Stimulated activated CD4-positive, alpha-beta T cell treated with anti-CD3 and anti-CD28 coated beads, Interleukin-15, amount 100 ng/mL, for 24 hours (primary cell): ENCODE measurements at places on chromosomes 5 and 9.

GRCh38 chr5:135266975-135267374 lies 132.1 kb downstream of the MACROH2A1 start:
- no peak for DNase-seq

- no peak for DNase-seq
Observed at GRCh38 chr9:8223861-8224260, 424.3 kb upstream of the DMAC1 start.

DNA sequence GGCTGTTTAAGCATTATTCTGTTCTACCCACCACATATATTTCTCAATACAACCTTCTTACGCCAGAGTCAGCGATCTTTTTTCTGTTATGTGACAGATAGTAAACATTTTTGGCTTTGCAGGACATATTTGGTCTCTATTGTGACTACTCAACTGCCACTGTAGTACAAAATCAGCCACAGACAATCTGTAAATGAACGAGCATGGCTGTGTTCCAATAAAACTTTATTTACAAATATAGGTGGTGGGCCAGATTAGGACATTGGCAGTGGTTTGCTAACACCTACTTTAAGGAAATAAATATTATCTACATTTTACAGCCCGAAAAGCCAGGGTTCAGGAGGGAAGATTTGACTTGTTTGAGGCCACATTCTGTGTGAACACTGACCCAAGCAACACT lies 40.2 kb upstream of the FBXW11 start:
- no peak for DNase-seq

GRCh38 chr5:668283-668995 lies 24.7 kb downstream of the TPPP start:
- no peak for DNase-seq

DNA sequence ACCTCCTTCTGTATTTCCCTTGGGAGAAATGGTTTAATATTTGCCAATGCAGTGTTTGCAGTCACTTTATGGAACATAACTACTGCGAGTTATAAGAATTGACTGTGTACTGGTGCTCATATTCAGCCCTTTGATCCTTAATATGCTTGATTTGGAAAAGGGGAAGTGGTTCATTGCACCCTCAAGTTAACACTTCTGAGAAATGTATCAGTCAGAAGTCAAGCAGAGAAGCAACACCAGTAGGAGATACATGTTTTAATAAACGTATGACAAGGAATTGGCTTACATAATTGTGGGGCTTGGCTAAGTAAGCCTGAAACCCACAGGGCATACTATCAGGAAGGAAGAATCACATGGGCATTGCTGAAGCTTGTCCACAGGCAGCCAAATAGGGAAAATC lies 131.0 kb upstream of the SPRY4 start:
- DNase-seq, result no peak

DNA sequence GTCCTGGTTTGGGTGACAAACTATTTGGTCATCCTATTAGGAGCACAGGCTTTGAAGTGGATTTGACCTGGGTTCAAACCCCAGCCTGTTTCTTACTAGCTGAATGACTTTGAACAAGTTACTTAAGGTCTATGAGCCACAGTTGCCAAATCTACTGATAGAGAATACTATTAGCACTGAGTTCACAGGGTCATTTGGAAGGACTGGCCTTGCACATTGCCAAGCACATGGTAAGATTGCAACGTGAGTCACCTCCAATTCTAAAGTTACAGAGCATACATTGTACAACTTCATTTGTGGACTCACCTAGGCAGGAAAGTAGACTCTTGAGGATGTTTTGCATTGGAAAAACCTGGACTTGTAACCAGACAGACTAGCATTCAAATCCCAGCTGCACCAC lies 38.9 kb downstream of the MFAP3 start:
- DNase-seq, result no peak

DNA sequence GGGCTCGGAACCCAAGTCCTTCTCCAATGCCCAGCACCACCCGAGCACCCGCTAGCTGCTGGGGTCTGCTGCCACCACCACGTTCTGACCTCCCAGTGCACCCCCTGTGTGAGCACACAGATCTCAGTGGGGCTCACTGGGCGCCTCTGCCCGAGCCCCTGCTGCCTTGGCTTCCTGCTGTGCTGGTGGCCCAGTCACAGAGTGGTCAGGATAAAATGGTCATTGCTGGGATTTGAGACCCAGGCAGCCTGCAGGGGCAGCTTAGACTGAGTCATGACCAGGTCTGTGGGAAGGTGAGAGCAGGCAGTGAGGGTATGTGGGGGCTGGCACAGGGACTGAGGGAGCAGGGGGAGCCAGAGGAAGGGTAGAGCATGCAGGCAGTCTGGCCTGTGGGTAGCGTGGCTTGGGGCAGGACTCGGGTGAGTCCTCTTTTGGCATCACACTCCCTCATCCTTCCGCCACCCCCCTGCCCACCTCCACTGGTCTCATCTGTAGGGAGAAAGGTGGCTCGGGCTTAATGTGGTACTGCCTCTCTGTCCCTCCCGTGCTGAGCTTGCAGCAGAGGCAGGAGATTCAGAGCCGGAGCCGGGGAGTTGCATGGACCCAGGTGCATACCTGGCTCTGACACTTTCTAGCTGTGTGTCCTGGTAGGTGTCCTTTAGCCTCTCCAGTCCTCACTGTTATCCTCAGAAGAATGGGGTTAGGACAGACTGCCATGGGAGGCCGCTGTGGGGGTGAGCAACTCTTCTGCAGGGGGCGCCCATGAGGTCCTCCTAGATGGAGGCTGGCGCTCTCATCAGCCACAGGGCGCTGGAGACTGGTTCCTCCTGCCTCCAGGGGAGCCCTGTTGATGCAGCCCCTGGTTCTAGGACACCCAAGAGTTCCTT lies 32.1 kb downstream of the USP20 start:
- peak; percentile 55 for DNase-seq

DNA sequence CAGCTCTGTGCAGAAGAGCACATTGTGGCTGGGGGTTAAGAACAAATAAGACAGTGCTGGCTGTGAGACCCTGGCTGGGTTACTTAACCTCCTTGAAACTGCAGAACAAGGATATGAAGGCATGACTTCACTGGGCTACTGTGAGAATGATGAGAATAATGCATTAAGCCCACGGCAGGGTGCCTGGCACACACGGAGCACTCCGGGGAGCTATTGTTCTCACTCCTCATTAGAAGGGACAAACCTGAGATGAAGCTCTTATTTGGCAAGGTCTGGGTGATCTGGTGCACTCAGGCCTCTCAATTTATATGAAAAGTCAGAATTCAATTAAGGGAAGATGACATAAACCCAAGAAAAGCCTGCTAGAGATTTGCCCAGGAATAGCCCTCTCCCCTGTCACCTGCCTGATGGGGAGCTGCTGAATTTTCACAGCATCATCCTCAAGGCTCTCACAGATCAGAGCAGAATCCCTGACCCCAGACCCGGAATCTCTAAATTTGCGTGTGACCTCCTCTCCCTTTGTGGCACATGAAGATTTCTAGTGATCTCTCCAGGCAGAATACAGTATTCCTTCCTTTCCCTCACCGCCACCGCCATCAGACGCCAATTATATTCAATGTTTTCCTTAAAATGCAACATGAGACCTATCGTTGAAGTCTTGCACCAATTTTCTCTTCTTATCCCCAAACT lies 102.1 kb downstream of the COL23A1 start:
- no peak for DNase-seq

DNA sequence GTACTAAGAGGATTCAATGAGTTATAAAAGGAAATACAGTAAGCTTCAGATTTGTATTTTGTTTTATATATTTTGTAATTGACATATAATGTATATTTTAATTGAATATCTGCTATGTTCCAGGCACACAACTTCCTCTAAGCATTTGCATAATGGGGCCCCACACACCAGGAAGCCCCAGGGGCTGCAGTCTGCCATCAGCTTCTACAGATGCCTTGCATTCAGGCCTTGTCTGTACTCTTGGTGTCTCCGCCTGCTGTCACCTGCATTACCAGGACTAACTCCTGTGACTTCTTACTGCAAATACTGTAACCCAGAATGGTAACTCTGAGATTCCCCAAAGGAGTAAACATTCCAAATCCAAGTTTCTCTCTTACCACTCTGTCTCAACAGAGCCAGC lies 20.6 kb downstream of the ARL15 start:
- no peak for DNase-seq

- no peak for DNase-seq
Observed at GRCh38 chr9:97936998-97937397, 974 bp downstream of the HEMGN start.

- no peak for DNase-seq
Observed at GRCh38 chr5:154863291-154864080, 5.1 kb downstream of the CNOT8 start.

- DNase-seq, result no peak
Observed at GRCh38 chr5:69188811-69189161, 597 bp upstream of the CENPH start.

DNA sequence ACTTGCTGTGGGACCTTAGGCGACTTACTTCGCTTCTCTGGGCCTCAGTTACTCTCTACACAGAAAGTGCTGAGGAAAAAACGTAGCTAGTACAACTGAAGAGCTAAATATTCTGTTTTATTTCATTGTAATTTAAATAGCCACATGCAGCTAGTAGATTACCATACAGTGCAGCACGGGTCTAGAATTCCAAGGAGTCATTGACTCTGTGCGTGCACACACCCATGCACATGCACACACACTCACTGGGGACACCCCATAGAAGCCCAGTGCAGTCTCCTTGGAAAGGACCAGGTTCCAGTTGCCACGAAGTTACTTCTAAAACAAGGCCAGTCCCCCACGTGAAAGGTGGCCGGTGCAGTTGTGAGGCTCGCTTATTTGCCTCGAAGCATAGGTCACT lies 17.0 kb downstream of the URM1 start:
- DNase-seq, result no peak

DNA sequence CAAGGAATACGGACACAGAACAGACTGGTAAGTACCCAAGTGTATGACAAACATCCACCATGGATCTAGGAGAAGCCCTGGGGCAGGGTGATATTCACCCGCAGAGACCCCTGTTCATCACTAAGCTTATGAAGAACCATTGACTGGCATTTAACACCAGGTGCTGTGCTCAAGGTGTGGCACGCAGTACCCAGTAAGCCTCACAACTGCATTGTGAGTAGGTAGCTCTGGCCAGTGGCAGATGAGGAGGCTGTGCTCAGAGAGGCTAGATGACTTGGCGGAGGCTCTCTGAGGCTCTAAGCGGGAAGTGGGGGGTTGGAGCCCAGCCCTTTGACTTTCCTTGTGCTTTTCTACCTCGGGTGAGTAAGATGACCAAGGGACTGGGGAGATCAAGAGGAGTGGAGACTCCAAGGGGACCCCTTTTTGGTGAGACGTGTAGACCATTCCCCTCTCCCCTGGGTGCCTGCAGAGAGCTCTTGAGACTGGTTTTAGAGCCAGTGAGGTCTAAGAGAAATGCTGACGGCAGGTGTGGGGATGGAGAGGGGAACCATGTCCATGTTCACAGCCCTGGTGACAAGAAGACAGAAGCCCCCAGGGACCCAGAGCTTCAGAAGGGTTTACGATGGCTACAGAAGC lies 70.8 kb downstream of the IL6ST start:
- DNase-seq, result no peak

GRCh38 chr9:101486693-101487442 lies 46.8 kb upstream of the RNF20 start:
- peak; percentile 37 for DNase-seq

- no peak for DNase-seq
Observed at GRCh38 chr5:74894351-74894750, 28.2 kb upstream of the FAM169A start.

DNA sequence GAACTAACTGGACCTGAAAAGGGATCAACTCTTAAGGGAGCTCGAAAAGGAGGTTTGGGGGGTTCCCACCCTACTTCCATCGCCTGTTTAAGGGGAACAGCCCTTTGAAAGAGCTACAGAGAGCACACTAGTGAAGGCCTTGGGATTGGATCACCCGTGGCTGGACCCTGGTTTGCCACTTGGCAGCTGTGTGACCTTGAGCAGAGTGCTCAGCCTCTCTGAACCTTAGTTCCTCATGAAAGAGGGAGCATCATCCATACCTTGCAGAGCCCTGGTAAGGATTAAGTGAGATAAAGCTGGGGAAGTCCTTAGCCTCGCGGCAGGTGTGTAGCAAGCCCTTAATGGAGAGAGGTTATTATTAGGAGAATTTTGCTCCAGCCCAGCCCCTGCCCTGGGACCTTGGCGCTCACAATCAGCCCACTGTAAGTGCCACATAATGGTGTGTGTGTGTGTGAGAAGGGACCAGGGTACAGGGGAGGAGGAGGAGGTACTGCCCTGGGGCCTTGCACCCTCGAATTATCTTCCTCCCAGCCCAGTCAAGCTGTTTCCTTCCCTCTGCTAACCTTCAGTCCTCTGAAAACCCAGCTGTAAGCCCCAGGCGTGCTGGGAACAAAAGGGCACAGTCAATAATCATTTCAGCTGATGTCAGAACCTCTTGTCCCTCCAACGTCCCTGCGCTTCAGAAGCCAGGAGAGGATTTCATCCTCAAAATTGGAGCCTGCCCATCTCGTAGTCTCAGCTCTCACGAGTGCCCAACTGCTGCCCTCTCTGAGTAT lies 42.9 kb downstream of the FOXI1 start:
- no peak for DNase-seq

GRCh38 chr5:3490957-3491507 lies 104.6 kb upstream of the IRX1 start:
- no peak for DNase-seq

- DNase-seq, result no peak
Observed at GRCh38 chr9:120514405-120514804, 65.6 kb downstream of the CDK5RAP2 start.

GRCh38 chr5:55064523-55064922 lies 37.9 kb upstream of the GZMA start:
- no peak for DNase-seq

- no peak for DNase-seq
Observed at GRCh38 chr9:131651599-131651998, 88.3 kb downstream of the RAPGEF1 start.

GRCh38 chr5:40735609-40736008 lies 20.2 kb downstream of the TTC33 start:
- no peak for DNase-seq

- DNase-seq, result no peak
Observed at GRCh38 chr5:26024774-26025173, 1013.6 kb downstream of the CDH9 start.

DNA sequence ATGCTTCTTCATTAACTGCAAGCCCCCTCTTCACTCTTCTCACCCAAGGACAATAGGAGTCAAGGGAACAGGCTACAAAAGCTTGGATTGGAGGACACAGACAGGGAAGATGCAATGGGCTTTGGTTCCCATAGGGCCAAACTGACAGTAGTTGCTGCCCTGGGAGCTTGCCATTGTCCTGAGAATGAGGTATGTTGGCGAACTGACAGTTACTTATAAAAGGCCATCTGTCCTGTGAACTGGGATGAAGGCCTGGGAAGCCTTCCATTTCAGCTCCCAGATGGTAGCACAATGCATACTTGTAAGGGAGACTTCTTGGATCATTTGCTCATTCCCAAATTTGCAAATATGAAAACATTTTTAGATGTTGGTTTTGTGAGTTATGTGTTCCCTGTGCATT lies 88.9 kb downstream of the SNCAIP start:
- no peak for DNase-seq

DNA sequence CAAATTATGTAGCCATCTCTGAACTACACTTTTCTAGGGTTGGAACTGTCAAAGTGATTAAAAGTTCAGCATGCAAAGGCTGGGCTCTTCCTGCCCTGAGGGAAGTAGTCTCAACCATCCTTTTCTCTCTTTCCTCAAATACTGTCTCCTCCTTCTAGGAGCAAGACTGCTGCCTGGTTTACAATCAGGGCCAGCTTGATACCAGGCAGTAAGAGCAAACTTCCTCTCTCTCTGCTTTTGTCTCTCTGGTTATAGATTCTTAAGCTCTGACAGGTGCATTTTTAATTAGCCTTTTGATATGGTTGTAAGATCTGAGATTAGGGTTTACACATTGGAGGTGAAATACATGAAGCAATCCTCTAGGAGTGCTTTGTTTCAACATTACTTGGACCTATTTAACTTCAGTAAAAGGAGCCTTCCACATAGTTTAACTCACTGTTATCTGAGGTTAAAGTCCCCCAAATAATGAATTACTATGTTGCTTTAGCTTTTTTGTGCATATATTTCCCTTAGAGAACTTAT lies 436.1 kb downstream of the SPATA31D1 start:
- DNase-seq, result no peak
